ENCODE measurements at places on chromosomes 4 and X.

DNA sequence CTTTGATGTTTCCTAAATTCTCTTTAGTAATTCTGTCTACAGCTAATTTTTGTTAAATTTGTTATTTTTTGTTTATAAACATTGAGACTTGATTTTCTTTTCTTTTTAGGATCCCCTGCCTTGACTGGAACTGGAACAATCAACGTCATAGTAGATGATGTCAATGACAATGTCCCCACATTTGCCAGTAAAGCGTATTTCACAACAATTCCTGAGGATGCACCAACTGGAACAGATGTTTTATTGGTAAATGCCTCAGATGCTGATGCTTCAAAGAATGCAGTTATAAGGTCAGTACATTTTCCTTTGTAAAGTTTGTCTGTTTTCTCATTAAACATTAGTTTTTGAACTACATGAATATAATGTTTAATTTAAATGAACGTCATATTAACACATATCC, 119.4 kb downstream of the FAT4 start:
- DNase-seq: peak; percentile 90

GRCh38 chr4:178599521-178599920, 1157.3 kb upstream of the AGA start:
- no peak for DNase-seq

DNA sequence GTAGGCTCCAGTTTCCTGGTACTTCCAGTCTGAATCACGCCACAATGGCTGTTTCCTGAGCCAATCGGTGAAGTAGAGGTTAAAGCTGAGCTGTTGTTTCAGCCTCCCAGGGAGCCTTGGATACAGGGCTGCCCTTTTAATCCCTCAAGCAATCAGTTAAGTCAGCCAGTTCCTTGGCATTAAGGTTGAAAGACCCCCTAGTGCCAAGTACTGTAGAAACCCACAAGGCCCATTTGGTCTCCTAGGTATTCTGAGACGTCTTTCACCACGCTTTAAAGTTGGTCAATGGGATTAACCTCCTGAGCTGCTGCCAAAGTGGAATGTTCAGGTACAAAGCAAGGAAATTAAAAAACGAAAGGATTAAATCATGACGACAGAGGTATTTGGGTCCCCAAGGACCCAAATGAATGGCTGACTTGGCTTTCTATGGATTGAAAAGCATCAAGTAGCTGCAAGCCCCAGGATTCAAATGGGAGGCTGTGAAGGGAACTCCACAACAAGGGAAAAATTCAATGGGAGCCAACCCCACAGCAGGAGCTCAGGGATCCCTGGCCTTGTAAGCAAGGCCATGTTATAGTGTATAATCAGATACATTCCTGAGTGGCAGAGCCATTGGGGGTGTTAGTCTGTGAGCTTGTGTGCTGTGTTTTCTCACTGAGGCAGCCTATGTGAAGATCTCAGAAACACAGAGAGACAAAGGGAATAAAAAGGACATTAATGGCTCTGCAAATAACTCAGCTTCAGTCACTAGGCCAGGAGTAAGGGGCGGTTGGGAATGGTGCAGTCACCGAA, 86.0 kb downstream of the ATG4A start:
- DNase-seq: no peak

GRCh38 chrX:148284056-148284455, 216.4 kb upstream of the AFF2 start:
- DNase-seq: no peak

DNA sequence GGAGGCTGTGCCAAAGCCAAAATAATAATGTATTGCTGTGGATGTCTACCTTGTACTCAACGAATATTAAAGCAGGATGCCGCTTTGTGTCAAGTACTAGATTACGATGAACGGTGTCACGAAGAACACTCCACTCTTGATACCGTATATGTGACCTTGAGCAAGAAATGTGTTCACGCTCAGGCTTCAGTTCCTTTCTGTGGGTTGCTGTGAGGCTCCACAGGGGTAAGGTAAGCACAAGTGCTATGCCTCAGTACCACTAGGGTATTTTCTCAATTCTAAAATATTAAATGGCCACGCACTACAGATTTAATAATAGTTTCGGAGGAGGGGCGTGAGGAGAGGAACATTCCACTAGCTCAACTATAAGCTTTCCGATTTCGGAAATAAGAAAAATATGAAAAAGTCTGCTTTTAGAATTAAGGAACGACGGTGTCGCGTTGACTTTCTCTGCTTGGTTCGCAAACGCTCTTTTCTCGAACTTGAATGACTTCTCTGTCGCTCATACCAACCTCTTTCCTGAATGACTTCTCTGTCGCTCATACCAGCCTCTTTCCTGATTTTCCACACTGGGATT, 607 bp upstream of the SCOC start:
- peak; percentile 12 for DNase-seq

GRCh38 chr4:89703829-89704590, 133.0 kb downstream of the SNCA start:
- DNase-seq: no peak

GRCh38 chr4:2795300-2795892, 2.5 kb downstream of the SH3BP2 start:
- no peak for DNase-seq

- peak; percentile 17 for DNase-seq
Observed at GRCh38 chr4:6188687-6189305, 11.6 kb downstream of the JAKMIP1 start.

DNA sequence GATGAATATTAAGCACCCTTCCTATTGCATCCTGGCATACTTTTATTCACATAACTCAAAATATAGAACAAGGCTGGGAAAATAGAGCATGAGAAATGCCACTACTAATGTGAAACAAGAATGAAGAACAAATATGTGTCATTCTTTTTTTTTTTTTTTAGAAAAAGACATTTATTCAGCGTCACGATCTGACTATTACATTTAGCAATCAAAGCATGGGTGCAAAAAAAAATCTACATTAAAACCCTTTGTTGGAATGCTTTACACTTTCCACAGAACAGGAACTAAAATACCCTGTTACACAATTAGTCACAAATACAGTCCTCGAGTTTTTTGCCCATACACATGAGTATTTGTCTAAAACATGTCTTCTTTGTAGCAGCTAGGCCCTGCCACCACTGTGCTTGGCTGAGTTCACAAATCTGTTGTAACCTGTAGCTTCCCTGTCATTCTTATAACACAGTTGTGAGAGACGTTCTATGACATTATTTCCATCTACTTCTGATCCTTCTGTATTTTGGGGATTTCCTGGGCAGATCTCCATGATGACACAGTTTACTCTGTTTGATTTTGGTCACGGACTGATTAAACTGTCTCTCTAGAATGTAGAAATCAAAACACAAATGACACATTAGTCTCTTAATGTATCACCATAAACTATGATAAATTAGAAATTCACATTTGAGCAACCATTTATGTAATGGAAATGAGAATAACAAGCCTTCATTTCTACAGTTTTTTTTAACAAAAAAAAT, 9.4 kb upstream of the TET2 start:
- no peak for DNase-seq

- DNase-seq: peak; percentile 94
Observed at GRCh38 chr4:71251261-71251660, 87.6 kb upstream of the SLC4A4 start.

- no peak for DNase-seq
Observed at GRCh38 chr4:123874063-123874462, 477.5 kb downstream of the SPRY1 start.

All from AG10803 (cell line).